NCI-H2227 treated with DMSO at 0.1 percent for 48 hours (cell line): ENCODE measurements at places on chromosomes 2 and 18.

GRCh38 chr18:13067966-13068365, 76.8 kb downstream of the CEP192 start:
- DNase-seq, result no peak

DNA sequence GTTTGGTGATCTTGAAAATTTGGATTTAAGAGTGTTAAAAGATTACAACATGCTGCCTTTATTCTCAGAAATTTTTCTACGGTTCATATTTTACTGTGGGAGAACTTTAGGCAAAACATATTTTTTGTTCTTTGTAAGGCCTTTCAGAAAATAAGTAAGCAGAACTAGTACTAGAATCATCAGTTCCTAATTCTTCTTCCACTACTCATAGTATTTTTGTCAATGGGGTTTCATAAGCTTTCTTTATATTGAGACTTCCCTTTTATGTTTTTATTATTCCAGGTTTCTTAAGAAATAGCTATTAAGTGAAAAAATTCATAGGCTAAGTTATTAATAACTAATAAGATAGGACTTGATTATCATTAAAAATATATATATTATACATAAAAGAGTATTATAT, 12.4 kb downstream of the UGGT1 start:
- no peak for DNase-seq

GRCh38 chr2:12923907-12924610, 207.3 kb downstream of the TRIB2 start:
- DNase-seq, result no peak

DNA sequence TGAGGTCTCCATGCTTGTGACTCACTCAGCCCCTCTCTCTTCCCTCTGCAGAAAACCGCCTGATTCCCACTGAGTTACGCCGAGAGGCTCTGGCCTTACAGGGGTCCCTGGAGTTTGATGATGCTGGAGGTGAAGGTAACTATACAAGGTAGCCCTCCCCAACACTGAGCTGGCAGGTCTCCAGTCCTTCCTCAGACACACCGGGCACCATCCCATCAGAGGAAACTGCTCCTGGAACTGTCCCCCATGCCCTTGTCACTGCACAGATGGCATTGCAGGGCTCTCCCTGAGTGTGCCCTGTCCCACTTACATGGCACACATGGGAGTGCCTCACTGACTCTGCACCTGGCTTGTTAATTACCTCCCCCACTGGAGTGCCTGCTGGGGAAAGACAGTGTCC, 1.9 kb downstream of the IMP4 start:
- no peak for DNase-seq

DNA sequence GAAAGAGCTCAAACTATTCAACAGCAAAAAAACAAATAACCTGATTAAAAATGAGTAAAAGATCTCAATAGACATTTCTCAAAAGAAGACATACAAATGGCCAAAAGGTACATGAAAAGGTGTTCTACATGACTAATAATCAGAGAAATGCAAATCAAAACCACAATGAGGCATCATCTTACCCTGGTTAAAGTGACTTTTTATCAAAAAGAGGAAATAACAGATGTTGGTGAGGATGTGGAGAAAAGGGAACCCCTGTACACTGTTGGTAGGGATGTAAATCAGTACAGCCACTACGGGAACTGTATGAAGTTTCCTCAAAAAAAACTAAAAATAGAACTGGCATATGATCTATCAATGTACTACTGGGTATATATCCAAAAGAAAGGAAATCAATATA, 39.8 kb upstream of the TMEM163 start:
- no peak for DNase-seq

- no peak for DNase-seq
These were observed 120.3 kb downstream of the GYPC start for GRCh38 chr2:126776255-126776654.

- no peak for DNase-seq
These were observed 333.0 kb downstream of the CCDC178 start for GRCh38 chr18:33107511-33107910.

- DNase-seq, result no peak
These were observed 274.7 kb upstream of the SIX2 start for GRCh38 chr2:45283764-45284620.

DNA sequence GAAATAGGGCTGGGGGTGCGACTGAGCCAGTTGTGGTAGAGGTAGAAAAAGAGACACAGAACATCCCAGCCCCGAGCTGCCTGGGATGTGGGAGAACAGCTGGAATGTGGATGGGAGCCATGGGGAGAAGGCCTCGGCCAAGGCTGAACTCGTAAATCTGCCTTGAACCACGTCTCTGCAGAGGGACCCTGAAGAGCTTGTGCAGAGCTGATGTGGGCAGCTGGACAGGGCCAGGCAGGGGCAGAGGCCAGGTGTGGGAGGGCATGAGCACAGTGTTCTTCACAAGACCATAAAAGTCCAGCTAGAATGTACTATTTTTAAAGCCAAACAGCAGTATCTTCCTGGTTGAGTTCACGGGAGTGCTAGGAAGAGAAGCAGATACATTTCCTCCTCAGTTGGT, 5.7 kb downstream of the TCF23 start:
- DNase-seq, result no peak

DNA sequence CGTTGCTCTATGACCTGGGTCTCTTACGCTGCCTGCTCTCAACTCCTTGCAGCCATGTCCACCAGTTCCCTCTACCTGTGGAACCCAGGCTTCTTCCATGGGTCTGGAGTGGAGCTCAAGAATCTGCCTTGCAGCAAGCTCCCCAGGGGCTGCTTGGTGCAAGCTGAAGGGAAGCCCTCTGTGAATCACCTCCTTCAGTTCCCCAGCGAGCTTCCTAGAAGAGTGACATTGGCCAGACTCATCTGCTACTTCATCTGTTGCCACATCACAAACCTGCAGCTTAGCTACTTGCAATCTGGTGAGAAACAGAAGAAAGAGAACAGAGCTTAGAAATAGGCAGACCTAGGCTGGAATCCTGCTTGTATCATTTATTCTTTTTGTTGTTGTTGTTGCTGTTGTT, 9.8 kb upstream of the EFR3B start:
- DNase-seq, result no peak

DNA sequence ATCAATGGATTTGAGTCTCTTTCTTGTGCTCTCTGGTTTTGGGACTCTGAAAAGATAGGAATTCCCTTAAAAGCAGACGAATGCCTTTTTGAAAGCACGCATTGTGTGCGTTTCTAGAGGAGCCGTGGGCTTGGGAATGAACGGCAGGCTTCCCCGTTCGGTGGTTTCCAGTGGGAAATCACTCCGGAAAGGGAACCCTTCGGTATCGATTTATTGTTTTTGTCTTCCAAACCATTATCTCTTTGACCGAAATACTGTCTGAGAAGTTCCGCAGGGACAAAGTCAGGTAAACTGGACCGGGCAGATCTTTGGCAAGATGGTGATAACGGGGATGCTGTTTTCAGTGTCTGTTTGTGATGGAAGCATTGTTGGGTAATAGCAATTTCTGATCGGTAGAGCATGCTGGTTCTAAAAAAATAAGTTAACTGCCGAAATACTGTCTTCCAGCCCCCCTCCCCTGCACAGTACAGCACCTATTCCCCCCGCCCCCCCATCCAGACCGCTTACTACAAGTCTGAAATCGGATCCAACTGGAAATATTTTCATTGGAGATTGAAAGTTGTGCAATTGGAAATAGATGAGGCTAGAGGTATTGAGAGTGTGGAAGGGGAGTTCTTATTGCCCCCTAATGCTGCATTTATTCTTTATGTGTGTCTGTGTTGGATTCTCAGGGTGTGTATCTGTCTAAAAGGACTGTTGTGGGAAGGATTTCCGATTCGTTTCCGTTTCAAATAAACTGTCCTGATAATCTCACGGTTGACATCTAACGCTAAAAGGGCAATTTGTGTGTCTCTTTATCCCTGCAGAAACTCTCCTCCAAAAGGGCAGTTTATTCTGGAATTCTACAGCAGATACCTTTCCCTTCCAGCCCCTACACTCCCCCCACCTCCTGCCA, 635 bp downstream of the SETBP1 start:
- no peak for DNase-seq

GRCh38 chr2:119442226-119442619, 10.6 kb downstream of the TMEM37 start:
- DNase-seq, result no peak

DNA sequence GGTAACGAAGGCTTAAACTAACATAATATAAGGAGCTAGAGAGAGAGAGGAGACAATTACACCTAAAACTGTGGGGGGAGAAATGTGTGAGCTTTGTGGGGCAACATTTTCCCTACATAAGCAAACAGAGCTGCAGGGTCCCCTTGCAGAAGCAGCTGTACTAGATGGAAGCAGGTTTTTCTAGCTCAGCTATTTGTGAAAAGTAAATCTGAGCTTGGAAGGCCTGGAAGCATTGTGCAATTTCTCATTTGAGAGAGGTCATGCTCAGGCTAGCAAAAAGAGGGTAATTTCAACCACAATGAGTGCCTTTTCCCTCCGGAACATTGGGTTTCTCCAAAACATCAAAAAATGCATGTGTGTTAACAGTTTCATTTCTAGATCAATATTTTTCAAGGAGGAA, 130.0 kb downstream of the ARL4C start:
- DNase-seq, result no peak

- DNase-seq, result peak; percentile 36
These were observed 24.6 kb downstream of the NRP2 start for GRCh38 chr2:205706769-205707381.

DNA sequence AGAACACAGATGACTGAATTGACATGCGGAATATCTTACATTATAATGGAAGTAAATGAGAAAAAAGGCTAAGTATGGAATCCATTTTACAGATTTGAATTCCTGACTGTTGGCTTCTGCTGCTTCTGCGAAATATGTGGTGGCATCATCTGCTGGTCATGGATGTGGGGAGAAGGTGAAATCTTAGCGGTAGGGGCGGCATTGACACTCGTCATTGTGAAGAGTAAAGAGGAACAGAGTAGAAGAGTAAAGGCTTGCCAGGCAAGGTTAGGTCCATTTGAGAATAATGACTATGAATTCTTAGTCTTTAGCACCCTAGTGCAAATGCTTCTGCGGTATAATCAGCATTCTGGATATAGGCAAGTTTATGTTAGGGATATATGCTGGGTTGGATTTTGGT, 32.4 kb downstream of the ACTR3 start:
- DNase-seq, result no peak

DNA sequence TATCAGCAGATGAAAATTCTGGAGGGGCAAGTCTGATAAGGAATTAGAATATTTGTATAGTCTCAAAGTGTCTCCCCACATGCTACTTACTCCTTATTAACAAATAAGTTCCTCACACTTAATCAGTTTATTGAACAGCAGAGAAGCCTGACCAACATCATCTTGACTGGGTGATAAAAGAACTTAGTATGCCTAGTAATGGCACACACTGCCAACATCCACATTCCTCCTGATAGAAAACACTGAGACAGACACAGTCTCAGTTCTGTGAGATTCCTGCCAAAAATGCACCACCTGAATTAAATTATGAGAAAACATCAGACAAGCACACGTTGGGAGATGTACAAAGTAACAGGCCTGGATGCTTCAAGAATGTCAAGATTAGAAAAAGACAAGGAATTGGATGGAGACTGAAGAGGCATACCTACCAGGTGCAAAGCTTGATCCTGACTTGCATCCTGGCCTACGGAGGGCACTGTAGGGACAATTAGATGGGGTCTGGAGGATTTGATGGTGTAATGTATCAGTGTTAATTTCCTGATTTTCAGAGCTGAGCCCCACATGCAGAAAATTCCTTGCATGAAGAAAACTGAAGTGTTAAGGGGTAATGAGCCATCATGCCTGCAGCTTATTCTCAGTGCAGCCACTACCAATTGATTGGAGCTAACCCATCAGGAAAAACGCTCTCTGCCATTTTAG, 200.4 kb upstream of the SH3BP4 start:
- DNase-seq, result no peak

- DNase-seq, result no peak
These were observed 33.7 kb upstream of the STAT4 start for GRCh38 chr2:191184457-191184856.

DNA sequence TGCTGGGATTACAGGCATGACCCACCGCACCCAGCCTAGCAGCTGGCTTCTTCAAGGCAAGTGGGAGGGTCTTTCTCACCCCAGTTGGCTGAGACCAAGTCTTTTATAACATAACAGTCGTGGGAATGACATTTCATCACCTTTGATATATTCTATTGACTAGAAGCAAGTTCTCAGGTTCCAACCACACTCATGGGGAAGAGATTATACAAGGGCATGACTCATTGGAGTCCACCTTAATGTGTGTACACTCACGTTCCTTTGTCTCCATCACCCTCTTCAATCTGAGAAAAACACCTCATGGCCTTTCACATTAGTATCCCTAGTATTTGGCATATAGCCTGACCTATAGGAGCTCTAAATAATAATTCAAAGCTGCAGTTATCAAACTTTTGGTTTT, 2.8 kb upstream of the BBS5 start:
- no peak for DNase-seq

GRCh38 chr2:190090148-190090547, 27.6 kb upstream of the MSTN start:
- DNase-seq, result no peak

DNA sequence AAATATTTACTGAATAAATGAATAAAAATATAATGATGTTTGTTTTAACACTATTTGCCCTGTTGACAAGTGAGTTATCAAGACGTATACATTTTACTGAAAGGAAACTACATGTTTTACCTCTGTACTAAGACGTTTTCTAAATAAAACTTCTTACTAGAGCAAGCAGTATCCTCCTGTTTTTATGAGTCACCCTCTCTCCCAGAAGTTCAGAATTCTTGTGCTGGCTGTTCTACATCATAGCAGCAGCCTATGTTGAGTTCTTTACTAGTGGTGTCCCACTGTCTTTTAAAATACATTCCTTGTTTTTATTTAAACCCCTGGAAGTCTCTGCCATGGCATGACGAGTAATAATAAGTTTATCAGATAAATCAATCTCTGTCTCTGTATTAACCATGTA, 297.4 kb downstream of the CALCRL start:
- DNase-seq, result no peak

DNA sequence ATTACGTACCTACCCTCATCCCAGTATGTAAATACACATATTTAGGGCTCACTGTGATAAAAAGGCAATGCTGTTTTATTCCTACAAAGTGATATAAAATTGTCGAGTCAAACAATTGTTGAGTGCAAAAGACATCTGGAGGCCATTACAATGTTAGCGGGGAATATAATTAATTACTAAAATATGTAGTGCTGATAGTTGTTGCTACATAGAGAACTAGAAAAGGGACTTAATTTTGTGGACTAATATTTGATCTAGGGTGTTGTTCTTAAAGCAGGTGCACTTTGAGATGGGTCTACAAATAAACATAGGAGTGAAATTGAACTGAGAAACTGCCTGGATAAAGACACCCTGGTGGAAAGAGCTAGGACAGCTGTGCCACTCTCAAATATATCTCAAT, 300.1 kb downstream of the NOL4 start:
- DNase-seq, result no peak

DNA sequence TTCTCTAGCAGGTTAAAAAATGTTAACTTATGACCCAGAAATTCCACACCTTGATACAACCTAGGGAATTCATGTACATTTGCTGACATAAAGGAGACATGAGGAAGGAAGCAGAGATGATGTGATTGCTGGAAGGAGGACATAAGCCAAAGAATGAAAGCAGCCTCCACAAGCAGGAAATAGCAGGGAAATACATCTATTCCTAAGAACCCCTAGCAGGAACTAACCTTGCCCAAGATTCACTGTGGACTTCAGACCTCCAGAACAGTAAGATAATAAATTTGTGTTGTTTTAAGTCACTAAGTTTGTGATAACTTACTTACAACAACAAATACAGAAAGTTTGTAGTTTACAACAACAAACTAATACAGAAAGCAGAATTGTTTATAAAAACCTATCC, 4.6 kb upstream of the DSG4 start:
- no peak for DNase-seq
